ENCODE measurements at places on chromosomes 7 and 10.

DNA sequence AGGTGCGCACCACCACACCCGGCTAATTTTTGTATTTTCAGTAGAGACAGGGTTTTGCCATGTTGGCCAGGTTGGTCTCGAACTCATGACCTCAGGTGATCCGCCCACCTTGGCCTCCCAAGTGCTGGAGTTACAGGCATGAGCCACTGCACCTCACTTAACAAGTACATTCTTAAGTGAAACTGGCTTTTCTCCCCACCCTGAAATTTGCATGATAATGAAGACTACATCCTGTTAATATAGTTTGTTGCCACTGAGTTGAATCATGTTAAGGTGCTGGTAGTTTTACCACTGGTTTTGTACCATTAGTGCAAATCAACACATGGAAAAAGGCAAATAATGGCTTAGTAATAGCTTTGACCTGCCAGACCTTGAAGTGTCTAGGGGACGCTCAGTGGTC, 62.2 kb downstream of the MPLKIP start:
- DNase-seq: no peak

DNA sequence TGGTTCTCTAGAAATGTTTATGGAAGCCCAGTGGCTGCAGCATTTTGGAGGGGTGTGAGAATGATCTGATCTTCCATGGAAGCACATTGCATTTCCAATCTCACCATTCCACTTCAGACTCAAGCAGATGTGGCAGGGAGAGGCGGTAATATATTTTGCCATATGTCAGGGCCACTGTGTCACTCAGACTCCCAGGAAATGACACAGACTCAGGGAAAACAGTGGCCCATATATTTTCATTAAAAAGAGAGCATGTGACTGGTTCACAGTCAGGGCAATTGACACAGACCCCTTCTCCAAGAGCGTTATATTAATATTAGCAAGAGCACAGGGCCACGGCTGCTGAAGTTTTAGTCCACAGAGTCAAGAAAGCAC, 149.3 kb upstream of the NRP1 start:
- DNase-seq: no peak

GRCh38 chr10:95475827-95476468, 85.2 kb downstream of the SORBS1 start:
- peak; percentile 94 for DNase-seq

DNA sequence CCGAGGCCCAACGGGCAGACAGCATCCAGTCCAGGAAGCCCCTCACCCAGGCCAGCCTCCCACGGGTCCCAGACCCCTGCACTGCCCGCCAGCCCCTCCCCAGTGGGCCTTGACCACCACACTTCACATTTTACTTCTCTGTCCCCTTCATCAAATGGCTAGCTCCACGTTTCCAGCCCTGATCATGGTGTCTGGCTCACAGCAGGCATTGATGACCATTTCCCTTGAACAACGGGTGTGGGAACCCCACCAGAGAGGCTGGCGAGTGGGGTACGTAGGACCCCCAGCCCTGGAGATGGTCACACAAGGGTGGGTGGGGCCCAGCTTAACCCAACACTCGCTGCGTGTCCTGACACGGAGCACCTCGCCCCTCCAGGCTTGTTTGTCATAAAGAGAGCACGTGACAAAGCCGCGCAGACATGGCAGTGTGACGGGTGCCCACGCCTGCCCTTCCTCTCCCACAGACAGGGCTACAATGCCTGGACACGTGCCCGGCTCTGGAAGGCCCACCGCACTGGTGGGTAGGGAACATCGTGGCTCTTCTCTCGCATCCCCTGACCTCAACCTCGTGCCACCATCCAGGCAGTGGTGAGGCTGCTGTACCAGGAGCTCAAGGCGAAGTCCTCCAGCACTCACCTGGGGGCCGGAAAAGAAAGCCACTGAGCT, 267.7 kb downstream of the MAD1L1 start:
- DNase-seq: no peak

GRCh38 chr7:106524690-106525059, 136.3 kb downstream of the CCDC71L start:
- no peak for DNase-seq

GRCh38 chr7:138954545-138955475, 26.4 kb downstream of the KIAA1549 start:
- DNase-seq: no peak

- no peak for DNase-seq
Observed at GRCh38 chr7:69342154-69342884, 256.0 kb upstream of the AUTS2 start.

- no peak for DNase-seq
Observed at GRCh38 chr10:47094636-47095035, 183.4 kb downstream of the PTPN20 start.
